ENCODE measurements at places on chromosomes 12 and 14.
A peak's percentile ranks its signal among the peaks of the same experiment; 100 is the strongest.

DNA sequence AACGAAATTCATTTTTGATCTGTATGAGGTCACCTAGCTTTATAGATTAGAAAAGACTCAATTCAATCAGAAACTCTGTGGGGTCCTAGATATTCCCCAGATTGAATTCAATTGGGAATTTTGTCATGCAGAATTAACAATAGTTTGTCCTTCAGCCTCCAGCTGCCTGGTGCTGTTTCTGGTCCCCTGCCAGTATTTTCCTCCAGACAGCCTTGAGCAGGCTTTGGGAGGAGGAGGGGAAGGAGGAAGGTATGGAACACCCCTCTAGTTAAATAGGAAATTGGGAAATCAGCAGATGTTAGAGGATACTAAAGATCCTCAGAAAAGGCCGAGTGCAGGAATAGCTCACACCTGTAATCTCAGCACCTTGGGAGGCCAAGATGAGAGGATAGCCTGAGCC lies 10.6 kb downstream of the GRIP1 start:
- DNase-seq: no peak

GRCh38 chr12:102824218-102824835 lies 92.7 kb downstream of the PAH start:
- peak; percentile 24 for DNase-seq

GRCh38 chr14:52067873-52068614 lies 815 bp downstream of the NID2 start:
- DNase-seq: peak; percentile 14

DNA sequence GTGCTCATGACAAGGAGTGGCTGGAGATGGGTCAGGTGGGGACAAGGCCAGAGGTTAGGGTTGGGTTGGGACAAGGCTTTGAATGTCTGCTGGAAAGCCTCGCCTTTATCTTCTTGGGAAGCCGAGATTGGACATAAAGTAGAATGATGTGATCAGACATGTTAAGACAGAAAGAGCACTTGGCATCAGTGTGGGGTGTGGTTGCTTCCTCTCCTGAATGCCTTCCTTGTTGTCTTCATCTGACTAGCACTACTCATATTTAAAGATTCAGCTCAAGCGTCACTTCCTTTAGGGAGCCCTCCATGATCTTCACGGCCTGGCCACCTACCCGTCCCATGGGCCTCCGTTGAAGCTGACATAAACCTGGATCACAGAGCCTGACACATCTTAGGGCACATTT lies 14.8 kb upstream of the C12orf75 start:
- no peak for DNase-seq

DNA sequence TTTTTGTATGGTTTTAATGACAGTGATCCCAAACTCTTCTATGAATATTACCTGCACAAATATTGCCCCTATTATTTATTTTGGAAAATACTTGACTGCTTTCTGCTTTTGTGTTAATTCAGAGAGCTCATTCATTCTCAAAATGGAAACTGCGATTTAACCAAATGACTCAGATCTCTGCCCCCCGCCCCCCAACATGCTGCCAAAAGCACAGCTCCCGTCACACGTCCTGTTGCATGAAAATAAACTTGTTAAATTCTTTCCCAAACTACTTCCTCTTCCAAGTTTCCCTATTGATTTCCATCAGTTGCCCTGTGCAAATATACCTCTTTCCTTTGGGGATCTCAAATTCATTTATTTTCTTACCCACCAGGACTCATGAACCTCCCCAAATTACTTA lies 18.0 kb upstream of the NRDE2 start:
- no peak for DNase-seq

- DNase-seq: no peak
Observed at GRCh38 chr12:12432364-12432763, 75.5 kb downstream of the BORCS5 start.

- no peak for DNase-seq
Observed at GRCh38 chr12:12872139-12872933, 19.0 kb upstream of the GPRC5A start.

GRCh38 chr12:67137256-67137655 lies 131.9 kb upstream of the CAND1 start:
- DNase-seq: no peak

GRCh38 chr12:29198901-29199300 lies 49.8 kb downstream of the FAR2 start:
- DNase-seq: no peak

- no peak for DNase-seq
Observed at GRCh38 chr12:125014526-125014925, 21.1 kb downstream of the BRI3BP start.

GRCh38 chr14:23896609-23897153 lies 56.9 kb upstream of the DHRS4 start:
- DNase-seq: no peak

- DNase-seq: peak; percentile 74
Observed at GRCh38 chr12:6205761-6206160, 5.6 kb downstream of the CD9 start.

DNA sequence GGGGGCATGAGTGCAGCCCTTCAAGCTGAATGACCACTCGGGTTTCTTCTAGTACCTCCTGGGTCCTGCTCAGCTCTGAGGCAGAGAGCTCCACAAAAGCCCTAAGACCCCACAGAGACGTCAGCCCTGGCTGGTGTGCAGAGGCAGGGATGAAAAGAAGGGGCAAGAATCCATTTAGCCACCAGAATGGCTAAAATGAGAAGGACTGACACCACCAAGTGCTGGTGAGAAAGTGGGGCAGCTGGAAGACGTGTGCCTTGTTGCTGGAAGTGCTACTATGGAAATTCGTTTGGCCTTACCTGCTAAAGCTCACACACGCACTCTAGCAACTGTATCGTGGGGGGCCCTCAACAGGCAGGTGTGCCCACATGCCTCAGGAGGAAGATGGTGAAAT lies 26.7 kb downstream of the RILPL1 start:
- no peak for DNase-seq

DNA sequence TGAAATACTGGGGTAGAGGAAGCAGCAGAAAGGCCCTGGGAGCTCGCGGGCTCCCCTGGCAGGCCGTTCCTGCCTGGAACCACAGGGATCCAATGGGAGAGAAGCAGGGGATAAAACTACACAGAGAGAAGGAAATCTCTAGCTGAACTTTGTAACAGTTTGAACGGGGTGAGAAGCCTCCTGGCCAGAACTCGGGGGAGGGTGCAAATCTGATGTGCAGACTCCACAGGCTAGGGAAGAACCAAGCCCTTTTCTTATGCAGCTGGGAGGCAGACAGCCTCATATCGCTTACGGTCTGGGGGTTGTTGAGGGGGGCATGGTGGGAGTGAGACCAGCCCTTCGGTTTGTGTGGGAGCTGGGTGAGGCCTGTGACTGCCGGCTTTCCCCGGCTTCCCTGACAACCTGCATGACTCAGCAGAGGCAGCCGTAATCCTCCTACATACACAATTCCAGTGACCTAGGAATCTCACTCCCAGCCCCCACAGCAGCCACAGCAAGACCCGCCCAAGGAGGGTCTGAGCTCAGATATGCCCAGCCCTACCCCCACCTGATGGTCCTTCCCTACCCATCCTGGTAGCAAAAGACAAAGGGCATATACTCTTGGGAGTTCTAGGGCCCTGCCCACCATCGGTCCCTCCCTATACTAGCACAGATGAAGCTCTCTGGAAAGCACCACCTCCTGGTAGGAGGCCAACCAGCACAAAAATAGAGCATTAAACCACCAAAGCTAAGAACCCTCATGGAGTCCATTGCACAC lies 143.0 kb downstream of the TMTC1 start:
- no peak for DNase-seq

DNA sequence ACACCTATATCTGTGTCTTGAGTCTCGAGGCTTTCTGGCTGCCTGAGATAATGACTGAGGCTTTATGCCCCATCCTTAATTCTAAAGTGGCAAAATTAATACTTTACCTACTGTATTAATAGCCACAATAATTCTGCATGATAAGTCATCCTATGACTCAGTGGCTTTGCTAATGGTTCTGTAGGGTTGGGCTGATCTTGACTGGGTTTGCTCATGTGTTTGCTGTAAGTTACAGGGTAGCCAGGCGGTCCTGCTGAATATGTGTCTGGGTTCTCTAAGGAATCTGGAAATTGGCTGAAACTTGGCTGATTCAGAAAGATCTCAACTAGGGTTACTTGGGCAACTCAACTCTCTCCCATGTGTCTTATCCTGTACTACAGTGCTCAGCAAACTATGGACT lies 21.7 kb downstream of the MGST1 start:
- DNase-seq: no peak

- DNase-seq: peak; percentile 62
Observed at GRCh38 chr14:36069535-36069900, 107.0 kb downstream of the PTCSC3 start.

DNA sequence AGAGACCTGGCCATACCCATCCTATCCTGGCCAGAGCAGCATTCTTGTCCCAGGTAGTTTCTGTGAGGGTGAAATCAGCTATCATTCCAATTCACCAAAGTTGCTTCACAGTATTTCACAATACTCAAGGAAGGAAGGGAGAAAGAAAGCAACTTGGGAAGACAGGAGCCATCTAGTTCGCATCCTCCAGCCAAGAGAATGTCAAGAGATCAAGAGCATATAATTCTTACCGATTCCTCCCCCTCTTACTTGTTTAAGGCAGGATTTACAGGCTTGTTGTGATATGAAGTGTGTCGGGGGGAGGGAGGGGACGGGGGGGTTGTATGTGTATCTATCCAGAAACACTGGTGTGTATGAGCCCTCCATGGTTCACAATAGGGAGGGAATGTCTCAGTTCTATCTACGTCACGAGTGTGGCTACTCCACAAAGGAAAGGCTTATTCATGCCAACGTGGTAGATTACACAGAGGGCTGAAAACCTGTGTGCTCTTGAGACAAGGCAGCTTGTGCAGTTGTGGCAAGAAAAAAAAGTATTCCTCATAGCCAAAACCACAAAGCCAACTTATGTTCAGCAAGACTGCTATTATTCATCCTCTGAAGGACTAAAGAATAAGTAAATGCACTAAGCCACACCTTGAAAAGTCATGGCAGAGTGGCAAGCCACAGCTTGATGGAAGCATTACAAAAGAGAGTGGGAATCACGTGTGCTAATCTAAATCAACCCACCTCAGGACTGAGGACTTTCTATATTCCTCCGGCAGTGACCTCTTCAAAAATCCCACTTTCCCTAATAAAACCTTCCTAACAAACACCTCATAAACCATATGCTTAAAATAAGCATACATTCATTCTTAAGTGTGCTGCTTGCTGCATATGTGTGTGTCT lies 35.0 kb downstream of the CORO1C start:
- DNase-seq: peak; percentile 34

DNA sequence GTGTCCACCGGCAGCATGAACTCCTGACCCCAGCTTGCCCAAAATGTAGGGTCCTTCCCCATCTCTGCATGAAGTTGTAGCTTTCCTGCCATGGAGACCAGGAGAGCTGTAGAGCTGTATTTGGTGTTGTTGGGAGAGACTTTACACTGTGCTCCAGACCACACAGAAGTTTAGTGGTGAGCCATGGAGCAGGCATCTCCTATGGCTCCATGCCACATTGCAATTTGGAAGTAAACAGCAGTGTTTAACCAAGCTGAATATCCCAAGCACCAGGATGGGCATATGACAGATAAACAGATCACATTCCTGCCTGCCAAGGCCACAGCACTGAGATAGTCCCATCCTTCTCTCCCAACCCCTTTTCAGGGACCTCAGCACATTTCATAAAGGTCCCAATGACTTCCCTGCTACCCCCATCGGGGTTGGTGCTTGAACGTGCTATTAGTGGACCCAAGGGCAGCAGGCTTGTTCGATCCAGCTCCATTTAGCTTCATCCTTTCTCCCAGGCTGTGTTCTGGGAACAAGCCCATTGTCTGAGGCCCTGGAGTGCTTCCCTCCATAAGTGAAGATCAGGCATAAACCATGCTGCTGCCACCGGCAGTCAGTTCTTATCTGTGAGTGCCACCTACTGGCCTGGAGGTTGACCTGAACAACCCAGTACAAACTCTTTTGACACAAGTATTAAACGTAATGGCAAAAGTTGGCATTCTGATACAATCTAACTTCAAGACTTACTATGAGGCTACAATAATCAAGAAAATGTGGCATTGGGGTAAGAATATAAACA lies 172.3 kb upstream of the ATXN7L3B start:
- DNase-seq: peak; percentile 29

- DNase-seq: no peak
Observed at GRCh38 chr12:105832806-105833205, 305.9 kb downstream of the NUAK1 start.

- DNase-seq: no peak
Observed at GRCh38 chr12:127459687-127460086, 807.3 kb upstream of the TMEM132C start.

DNA sequence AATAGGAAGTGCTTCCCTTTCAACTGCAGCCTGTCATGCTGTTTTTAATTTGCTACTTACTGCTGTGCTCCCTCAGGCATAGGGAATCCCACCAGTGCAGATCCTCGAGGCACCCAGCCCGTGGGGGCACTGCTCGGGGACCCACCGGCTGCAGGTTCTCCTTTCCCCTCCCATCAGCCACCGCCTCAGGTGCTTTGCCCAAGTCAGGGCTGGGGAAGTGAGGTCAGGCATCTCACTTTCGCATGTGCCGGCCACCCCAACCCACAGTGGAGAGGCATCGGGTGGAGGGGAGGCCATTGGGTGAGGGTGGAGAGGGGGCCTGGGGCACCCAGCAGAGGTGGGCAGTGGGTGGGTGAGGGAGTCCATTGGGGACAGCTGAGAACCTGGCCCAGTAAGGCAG lies 41.9 kb upstream of the MAX start:
- no peak for DNase-seq

GRCh38 chr12:111409780-111410430 lies 4.2 kb downstream of the SH2B3 start:
- DNase-seq: peak; percentile 89

DNA sequence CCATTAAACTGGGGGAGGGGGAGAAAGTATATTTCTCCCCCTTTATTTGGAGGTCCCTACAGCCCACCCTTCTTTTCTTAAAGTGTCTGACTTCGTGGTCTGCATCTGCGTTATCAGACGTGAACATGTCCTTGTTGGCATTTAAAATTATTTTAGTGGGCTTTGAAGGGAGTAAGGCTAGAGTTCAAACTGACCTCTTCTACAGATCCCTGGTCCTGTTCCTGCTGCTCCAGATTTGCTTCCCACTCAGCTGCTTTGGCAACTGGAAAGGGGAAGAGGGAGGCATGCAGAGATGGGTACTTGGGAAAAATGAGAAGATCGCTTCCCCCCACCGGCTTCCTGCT lies 611 bp upstream of the SIX6 start:
- no peak for DNase-seq

- DNase-seq: no peak
Observed at GRCh38 chr14:57797160-57797559, 68.7 kb downstream of the SLC35F4 start.

- peak; percentile 3 for DNase-seq
Observed at GRCh38 chr12:127729381-127729780, 537.6 kb upstream of the TMEM132C start.

DNA sequence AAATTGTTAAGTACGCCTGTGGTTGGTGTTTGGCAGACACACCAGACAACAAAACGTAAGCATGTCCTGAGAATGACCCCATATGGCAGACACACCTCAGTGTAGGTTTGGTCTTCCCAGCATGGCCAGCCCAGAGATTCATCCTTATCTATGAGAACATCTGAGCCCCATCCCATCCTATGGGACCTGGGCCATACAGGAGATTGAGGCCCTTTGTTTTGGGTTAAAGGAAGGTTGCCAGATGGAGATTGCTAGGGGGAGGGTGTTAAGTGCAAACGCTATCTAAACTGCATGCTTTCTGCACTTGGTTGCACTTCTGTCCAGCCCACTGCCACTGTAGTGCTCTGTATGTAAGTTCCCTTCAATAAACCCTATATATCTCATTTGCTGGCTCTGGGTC lies 4.1 kb upstream of the PCNX4 start:
- DNase-seq: no peak

Measured in KBM-7 (cell line).